ENCODE measurements at places on chromosomes 3 and 15.

- DNase-seq: no peak
These were observed 322.3 kb downstream of the GBE1 start for GRCh38 chr3:81439108-81439507.

DNA sequence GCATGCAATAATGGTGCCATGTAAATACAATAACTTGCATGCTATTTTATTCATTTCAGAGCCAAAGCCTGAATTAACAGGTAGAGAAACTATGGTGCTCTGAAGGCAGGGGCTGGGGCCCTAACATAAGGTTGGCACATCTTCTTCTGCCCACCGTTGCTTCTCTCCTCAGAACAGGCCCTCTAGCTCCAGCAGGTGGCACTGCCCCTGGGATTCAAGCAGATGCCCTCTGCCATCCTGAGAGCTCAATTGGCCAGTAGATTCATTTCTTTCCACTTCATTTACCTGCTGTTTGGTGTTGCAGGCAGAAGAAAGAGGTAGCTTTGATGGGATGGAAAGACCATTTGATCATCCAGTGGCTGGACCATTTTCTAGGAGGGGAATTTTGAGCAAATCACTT, 130.5 kb downstream of the FOXB1 start:
- DNase-seq: no peak

DNA sequence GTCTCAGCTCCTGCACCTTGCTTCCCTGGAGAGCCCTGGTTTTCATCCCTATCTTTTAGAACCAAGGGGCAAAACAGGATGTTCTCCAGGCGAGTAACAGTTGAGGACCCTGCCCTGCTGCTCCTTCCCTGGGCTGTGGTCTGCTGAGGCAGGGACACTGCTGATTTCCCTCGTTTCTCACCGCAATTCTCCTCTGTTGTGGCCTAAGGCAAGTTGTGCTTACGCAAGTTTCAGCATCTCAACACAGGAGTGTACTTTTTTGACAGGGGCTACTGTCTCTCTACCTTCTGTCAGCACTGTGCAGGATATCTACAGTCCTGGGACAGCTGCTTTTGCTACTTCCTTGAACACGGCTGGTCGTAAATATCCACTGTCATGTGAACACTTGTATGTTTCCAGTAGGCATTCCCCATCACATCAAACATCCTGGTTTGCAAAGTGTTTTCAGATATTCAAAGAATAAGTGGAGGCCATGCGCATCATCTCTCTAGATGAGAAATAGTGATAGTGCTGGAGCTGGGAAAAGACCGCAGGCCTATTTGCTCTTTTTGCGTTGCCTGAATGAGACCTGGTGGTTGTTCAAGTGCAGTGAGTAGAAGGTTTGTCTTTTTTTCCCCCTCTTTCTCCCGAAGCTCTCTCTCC, 110.1 kb upstream of the PLXNA1 start:
- no peak for DNase-seq

GRCh38 chr3:72722930-72723726, 125.1 kb downstream of the SHQ1 start:
- no peak for DNase-seq

DNA sequence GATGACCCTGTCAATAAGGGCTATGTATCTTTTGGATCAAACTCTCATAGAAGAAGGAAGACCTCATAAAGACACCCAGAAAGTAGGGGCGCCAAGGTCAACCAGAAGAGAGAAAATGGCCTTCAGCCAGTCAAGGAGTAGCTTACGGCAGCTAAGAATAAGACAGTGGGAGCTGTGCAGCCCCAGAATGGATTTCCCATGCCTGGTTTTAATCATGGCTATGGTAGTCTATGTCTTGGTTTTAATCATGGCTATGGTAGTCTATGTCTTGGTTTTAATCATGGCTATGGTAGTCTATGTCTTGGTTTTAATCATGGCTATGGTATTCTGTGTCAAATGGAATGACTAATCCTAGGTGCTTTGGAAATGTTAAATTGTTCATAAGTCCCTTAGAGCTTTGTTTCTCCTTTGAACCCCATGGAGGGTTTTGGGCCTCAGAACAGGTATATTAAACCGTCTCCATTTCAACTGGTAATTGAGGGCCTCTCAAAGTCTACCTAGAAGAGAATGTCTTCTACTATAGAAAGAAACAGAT, 742.0 kb upstream of the CFAP20DC start:
- no peak for DNase-seq

- DNase-seq: no peak
These were observed 14.9 kb downstream of the CRTAP start for GRCh38 chr3:33128706-33129105.

GRCh38 chr3:159763602-159764489, 224.8 kb upstream of the IL12A start:
- DNase-seq: peak; percentile 80

DNA sequence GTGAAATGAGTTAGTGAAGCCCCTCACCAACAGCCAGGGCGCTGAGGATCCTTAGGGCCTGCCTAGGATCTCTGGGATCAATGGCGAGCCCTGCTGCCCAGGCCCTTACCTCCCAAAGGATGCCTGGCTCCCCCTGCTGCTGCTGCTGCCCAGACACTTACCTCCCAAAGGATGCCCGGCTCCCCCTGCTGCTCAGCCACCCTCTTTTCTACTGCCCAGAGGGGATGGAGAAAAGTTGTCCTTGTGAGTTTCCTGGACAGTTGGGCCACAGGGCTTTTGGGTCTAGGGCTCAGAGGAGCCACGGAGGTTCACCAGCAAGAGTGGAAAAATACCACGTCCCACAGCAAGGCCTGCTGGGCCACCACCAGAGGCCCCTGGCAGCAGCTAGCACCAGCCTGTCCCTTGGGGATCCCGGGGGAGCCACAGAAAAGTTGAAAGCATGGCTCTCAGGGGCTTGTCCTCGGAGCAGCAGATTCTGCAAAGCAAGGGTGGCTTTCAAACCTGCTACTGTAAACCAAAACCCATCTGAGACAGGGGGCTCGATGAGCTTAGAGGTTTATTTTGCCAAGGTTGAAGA, 59.4 kb downstream of the SLC6A6 start:
- no peak for DNase-seq

- no peak for DNase-seq
These were observed 308.2 kb downstream of the ULK4 start for GRCh38 chr3:41653571-41654239.

- DNase-seq: no peak
These were observed 25.6 kb downstream of the SLCO3A1 start for GRCh38 chr15:91879158-91879557.

- no peak for DNase-seq
These were observed 65.9 kb upstream of the ARHGEF3 start for GRCh38 chr3:56867671-56868070.

DNA sequence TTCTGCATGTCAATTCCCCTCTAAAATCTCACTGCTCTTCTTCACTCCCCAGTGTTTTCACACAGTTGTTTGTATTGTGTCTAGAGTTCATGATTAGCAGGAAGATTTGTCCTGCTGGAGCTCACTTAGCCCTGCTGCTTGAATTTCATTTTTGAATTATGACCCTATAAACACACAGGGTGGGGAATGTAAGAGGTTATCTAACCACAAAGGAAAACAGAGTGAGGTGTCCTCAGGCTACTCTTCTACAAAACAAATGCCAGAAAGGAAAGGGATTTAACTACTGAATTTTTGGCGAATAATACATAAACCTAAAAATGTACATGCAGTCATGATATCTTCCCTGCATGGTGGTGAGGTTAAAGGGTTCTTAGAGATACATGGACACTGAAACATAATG, 215.1 kb upstream of the CNTN4 start:
- DNase-seq: no peak

- no peak for DNase-seq
These were observed 7.5 kb downstream of the RFX7 start for GRCh38 chr15:56236197-56236596.

- no peak for DNase-seq
These were observed 21.8 kb upstream of the TRH start for GRCh38 chr3:129952556-129953355.

GRCh38 chr15:70171256-70171886, 73.7 kb upstream of the TLE3 start:
- DNase-seq: no peak

- no peak for DNase-seq
These were observed 33.1 kb downstream of the RAB11A start for GRCh38 chr15:65902373-65902772.

DNA sequence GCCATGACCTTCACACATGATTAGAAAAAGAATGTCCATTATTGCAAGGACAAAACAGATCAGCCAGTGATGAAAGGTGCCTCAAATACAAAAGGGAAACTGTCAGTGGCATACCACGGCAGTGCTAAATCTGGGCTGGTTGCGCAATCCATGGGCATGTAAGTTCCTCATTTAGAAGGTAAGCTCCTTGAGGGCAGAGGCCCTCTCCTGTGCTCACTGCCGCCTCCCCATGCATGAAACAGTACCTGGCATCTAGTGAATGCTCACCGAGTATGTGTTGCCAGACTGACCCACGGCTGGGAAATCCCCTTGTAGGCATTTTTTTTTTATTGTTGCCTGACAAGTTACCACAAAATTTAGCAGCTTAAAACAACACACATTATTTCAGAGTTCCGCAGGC, 312.1 kb upstream of the CHRM5 start:
- DNase-seq: no peak

- DNase-seq: no peak
These were observed 1777.1 kb downstream of the OTOL1 start for GRCh38 chr3:163273694-163274093.

DNA sequence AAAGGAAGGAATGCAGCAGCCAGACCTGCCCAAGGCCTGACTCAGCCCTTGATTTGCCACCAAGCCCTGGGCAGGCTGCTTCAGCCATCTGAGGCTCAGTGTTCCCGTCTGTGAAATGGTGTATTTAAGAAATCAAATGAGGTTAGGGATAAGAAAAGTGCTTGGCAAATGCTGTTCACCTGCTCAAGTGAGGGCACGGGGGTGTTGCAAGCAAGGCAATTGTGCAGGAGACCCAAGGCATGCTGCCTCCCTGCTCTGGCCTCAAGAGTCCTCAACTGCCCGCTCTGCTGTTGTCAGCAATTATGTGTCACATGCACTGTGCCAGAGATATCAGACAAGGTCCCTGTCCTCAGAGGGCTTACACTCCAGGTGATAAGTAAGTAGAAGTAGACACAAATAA, 101.8 kb downstream of the TPRA1 start:
- no peak for DNase-seq

GRCh38 chr15:99343881-99344551, 92.7 kb downstream of the LRRC28 start:
- DNase-seq: no peak

- DNase-seq: no peak
These were observed 30.8 kb downstream of the CORO2B start for GRCh38 chr15:68609629-68610028.

GRCh38 chr15:95329362-95329761, 1001.1 kb upstream of the NR2F2 start:
- no peak for DNase-seq

- no peak for DNase-seq
These were observed 187.0 kb upstream of the ROBO1 start for GRCh38 chr3:79954756-79955155.

DNA sequence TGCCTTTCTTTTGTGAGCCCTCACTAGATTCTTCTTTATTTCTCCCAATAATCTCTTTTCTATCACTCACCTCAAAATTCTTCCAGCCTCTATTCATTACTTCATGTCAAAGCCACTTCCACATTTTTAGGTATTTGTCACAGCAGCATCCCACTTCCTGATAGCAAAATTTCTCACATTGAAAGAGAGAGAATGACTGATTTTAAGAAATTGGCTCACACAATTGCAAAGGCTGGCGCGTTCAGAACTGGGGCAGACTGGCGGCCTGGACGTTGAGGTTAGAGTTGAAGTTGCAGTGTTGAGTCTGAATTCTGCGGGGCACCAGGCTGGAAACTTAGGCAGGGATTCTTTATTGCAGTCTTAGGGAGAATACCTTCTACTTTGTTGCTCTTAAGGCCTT, 117.9 kb downstream of the LRRC28 start:
- no peak for DNase-seq

- no peak for DNase-seq
These were observed 31.2 kb upstream of the TNIK start for GRCh38 chr3:171491361-171491760.

- no peak for DNase-seq
These were observed 462.0 kb upstream of the ATP11B start for GRCh38 chr3:182331341-182331740.

DNA sequence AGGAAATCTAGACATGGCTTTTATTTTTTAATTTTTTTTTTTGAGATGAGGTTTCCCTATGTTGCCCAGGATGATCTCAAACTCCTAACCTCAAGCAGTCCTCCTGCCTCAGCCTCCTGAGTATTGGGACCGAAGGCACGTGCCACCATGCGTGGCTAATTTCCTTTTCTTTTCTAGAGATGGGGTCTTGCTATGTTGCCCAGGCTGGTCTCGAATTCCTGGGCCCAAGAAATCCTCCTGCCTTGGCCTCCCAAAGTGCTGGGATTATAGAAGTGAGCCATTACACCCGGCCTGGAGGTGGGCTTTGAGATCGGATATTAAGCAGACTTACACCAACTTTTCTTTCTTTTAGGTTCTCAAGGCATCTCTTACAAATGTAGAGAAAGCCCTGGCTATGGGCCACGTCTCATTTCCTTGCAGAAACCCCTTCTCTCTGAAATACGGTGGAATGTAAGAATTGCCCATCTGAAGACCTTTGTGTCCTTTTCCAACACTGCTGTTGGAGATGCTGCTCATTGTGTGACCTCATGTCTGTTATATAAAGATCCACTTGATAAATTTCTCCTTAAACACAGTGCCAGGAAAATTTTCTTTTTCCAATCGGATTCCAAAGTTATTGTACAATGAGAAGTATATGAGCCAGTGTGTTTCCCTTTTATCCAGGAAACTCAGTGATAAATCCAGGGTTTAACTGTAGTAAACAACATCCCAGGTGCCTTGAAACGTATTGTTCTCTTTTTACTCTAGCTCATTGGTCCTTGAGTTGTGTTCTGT, 36.8 kb upstream of the CFAP161 start:
- DNase-seq: no peak

GRCh38 chr15:58423831-58424608, 7.8 kb upstream of the LIPC start:
- DNase-seq: no peak

GRCh38 chr15:49979705-49980382, 139.2 kb downstream of the ATP8B4 start:
- DNase-seq: no peak

Measured in hypothalamus (tissue), 51 donors.